Left kidney (tissue), 8 donors: ENCODE measurements at places on chromosomes 7 and 10. TPM values are rescaled to one million over a fixed set of nuclear protein-coding genes. Genes with fewer than 3 reads are reported as not detected.

DNA sequence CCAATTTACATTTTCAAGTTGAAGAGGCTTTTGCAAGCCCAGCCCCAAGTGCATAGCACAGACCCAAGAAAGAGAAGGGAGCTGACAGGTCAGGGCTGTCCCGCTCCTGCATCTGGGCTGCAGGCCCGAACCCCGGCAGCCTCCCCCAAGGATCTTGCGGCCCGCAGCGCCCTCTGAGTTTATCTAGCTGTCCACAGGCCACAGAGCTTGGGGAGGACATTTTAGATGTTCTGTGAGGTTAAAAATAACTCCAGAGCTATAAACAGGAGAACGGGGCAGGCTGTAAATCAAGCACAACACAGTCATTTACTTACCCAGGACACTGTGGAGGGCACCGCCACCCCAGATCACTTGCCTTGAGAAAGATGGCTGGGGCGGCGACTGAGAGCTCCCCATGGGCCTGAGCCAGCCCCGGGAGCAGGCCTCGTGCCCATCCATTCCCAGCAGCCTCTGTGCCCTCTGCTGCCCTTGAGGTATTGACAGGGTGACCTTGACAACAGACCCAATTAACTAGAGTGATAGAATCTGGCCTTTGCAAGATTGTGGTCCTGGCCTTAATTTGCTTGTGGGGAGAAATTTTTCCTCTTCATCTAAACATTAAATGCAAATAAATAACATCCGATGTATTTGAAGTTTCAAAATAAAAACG, 563.0 kb downstream of the TCERG1L start:
- DNase-seq = no peak

DNA sequence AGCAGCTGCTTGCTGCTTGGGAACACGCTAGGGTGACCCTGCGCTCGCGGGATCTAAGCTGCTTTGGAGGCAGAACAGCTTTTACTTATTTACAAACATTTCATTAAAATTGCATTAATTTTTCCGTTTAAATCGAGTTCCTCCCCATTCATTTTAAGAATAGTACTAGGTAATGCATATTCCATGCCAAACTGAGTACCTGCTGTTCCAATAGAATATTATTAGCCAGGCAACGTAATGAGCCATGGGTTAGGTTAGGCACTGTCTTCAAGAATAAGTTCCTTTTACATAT, 860 bp downstream of the EXOC6 start:
- DNase-seq = no peak

GRCh38 chr7:128661446-128661845, 10.6 kb upstream of the GARIN1A start:
- DNase-seq = no peak

The MBLAC1 gene
- 1.3 TPM for polyA plus RNA-seq

DNA sequence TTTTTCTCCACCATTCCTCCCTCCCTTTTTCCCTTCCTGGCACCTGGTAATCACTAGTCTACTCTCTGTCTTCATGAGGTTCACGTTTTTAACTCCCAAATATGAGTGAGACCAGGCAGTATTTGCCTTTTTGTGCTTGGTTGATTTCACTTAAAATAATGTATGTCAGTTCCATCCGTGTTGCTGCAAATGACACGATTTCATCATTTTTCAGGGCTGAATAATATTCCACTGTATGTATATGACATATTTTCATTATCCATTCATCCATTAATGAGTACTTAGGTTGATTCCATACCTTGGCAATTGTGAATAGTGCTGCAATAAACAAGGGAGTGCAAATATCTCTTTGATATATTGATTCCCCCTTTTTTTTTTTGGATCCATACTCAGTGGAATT, 25.8 kb downstream of the GALNT17 start:
- no peak for DNase-seq

DNA sequence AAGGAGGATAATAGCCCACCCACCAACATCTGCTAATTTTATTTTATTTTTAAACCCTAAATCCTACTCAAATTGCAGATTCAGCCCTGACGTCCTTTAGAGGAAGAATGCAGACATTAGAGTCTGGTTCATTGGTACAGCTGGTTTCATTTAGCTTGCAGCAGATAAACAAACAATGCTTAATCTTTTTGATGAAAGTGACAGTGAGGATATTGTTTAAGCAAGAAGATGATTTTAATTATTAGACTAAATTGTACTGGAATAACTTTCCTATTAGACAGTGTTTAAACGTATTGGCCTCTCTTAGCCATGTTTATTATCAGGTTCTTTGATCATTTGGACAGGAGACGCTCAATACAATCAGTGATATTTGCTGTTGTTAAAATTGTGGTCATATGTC, 164.8 kb downstream of the CDK14 start:
- no peak for DNase-seq

- peak; percentile 83 for DNase-seq
These were observed 1.2 kb downstream of the HOXA10 start for GRCh38 chr7:27172823-27173510.

DNA sequence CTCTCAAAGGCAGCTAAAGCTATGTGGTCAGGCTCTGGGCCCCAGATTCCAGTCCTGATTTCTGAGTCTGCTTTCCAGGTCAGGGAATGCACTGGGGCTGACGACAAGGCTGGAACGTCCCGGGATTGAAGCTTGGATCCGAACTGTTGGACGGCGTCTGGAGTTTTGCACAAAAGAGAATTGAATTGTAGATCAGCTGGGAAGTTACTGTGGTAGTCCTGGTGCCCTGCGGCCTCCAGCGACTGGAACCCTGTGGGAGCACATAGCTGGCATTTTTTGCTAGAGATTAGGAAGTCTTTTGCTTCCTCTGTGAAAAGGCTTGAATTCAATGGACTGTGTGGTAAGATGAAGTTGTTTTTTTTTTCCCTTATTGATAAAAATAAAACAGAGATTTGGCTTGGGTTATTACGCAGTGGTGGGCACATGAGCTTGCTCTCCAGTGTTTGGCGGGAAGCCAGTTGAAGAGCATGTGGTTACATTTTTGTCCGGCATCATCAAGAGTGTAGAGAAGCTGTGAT, at the start of gene HK1:
HK1 (plus strand) TSS at position 51 of the 518 bp plus-strand sequence.
- no peak for DNase-seq

The TFEC gene
- 37.8 TPM for polyA plus RNA-seq
